NCI-H526 treated with DMSO at 0.1 percent for 48 hours (cell line): ENCODE measurements at places on chromosomes 5 and 9.

GRCh38 chr9:91162784-91163443, 198.8 kb downstream of the AUH start:
- DNase-seq, result no peak

- DNase-seq, result no peak
Observed at GRCh38 chr9:21070906-21071305, 6.8 kb downstream of the IFNB1 start.

GRCh38 chr9:70413464-70413798, 1.0 kb downstream of the KLF9 start:
- DNase-seq, result no peak

- DNase-seq, result peak; percentile 42
Observed at GRCh38 chr9:129726322-129727160, 26.3 kb downstream of the PTGES start.

DNA sequence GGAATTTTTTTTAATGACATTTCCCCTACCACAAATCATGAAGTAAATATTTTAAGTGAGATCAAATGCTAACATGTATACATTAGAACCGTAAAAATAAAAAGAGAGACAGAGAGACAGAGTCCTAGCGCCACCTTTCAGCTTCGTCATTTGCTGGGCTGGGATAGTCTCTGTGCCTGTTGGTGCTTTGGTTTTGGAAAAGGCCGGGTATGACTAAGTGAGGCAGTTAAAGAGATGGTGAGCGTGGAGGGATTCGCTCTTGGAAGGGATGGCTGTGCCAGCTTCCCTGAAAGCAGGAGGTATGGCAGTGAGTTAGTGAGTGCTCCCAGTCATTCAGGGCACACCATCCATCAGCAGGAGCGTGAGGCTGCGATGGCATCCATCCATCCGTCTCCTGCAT, 729.6 kb upstream of the WWC1 start:
- no peak for DNase-seq

DNA sequence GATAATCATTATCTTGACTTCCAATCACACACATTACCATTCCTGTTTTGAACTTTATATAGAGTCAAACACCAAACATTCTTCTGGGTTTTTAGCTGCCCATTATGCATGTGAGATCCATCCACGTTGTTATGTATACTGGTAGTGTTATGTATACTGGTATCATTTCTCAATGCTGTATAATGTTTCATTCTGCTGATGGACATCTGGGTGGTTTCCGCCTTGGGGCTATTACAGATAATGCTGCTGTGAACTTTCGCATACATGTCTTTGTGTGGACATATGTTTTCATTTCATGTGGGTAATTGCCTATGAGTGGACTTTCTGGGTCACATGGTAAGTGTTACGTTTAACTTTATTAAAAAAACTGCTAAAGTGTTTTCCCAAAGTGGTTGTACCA, 217.8 kb upstream of the EFNA5 start:
- no peak for DNase-seq

- no peak for DNase-seq
Observed at GRCh38 chr9:117278020-117278419, 136.8 kb downstream of the ASTN2 start.

- DNase-seq, result no peak
Observed at GRCh38 chr9:111715471-111715870, 54.1 kb downstream of the GNG10 start.

- no peak for DNase-seq
Observed at GRCh38 chr5:179954434-179954833, 46.7 kb upstream of the TBC1D9B start.
